ENCODE measurements at places on chromosomes 6 and 20. TPM values are rescaled to one million over a fixed set of nuclear protein-coding genes. Genes with fewer than 3 reads are reported as not detected.

RFX6 gene
- not detected for total RNA-seq

TRIM15 gene
- total RNA-seq = not detected

RIMS1 gene
- total RNA-seq = not detected

SMIM8 gene
- total RNA-seq = 8.7 TPM

POLR1H gene
- 16.7 TPM for total RNA-seq

TSPO2 gene
- not detected for total RNA-seq

RAB22A gene
- total RNA-seq = 24.5 TPM

Data from A172 (cell line).